Tibial artery (tissue), 4 donors: ENCODE measurements at places on chromosomes 6 and 20.

DNA sequence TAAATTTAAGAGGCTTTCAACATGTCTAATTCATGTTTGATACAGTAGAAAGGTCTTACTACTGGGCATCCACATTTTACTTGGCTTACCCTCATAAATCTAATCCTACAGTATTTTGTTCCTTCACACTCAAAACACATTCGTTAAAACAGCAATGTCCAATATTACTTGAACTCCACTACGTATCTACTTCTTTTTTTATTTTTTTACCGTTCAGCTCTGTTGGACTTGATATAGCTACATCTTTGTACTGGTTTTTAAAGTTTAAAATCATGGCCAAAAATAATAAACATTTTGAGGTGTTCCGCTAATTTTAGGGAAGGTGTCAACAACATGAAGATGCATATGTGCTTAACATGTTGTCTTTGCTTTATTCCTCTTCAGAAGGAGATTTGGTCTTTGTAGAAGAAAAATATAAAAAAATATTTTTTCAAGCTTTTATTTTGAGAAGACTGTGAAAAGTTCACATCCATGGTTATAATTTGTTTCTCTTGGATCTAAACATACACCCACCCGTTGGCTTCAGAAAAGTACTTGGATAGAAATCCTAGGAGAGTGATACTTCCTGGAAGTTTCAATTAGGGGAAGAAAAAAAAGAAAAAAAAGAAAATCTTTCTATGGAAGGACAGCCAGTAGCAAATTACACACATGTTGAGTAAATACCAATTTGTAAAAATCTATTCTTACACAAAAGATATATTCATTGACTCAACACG lies 71.5 kb downstream of the EPB41L2 start:
- no peak for DNase-seq

GRCh38 chr6:128723667-128724066 lies 159.3 kb upstream of the LAMA2 start:
- DNase-seq, result no peak

DNA sequence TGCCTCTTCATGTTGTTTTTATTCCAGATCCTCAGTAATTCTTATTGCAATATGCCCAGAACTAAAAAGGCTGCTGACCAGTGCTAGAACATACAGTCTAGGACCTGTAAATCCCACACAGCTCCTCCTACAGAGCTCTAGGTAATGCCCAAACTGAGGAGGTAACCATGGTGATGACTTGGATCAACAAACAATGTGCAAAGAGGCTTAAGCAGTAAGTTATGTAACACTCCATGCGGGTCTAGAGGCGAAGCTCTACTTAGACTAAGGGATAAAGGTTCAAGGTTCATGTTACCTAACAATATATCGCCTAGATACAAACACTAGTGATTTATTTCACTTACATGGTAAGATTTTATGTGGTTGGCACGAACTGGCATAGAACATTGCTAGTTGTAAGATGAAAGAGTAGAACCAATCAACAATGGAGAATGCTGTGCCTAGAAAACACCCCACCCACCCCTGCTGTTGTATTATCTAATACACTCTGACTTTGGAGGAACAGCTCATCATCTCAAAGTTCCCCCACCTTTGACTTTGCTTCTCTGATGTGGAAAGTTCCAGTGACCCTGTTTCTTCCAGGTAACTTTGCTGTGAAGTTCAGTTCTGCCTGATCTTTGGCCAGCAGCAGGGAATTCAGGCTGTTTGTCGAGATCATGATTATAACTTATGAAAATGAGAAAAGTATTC lies 242.4 kb downstream of the ALDH8A1 start:
- no peak for DNase-seq

DNA sequence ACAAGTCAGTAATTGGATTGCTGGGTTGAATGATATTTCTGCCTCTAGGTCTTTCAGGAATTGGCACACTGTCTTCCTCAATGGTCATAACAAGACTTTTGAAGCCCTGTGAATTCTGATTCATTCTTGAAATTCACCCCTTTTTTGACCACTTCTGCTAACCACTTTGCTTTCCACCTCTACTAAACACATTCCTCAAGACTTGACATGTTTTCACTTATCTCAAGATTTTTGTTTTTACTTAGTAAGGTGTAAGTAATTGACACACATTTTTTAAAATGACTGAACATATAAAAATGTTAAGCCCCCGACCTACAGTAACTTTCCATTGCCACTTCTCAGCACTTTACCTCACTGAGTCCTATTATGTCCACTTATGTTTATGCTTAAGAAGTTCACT lies 239.1 kb downstream of the GRM1 start:
- DNase-seq, result no peak

DNA sequence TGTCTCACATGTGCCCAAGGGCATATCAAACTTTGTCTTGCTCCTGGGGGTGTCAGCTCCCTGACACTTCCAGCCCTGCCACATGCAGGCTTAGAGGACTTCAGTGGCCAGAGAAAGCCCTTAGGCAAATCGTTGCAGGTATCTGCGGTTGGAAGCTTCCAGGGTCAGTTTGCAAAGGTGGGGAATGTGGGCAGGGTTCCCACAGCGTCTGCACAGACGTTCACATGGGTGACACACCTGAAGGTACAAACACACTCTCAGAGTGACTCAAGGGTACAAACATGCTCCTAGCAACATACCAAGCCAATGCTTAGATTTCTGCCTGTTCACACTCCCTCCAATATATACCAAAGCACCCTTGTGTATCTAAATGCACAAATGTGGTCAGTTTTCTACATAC lies 30.0 kb downstream of the VSTM2L start:
- no peak for DNase-seq

DNA sequence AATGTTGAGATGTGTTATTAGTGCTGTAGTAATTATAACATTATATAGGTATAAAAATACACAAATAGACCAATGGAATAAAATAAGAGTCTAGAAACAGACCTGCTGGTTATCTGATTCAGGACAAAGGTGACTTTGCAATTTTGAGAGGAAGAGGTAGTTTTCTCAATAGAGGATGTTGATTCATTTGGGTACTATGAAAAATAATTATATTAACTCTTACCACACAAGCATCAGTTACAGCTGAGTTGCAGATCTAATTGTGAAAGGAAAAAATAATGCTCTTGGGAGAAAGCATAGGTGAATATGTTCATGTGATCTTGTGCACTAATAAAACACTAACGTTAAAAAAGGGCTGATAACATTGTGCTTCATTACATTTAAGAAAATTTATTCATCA lies 103.0 kb downstream of the BCKDHB start:
- DNase-seq, result no peak

- no peak for DNase-seq
Measured at GRCh38 chr6:124149646-124150045, 346.0 kb downstream of the NKAIN2 start.

- DNase-seq, result peak; percentile 58
Measured at GRCh38 chr6:41428336-41428995, 93.1 kb downstream of the NCR2 start.

DNA sequence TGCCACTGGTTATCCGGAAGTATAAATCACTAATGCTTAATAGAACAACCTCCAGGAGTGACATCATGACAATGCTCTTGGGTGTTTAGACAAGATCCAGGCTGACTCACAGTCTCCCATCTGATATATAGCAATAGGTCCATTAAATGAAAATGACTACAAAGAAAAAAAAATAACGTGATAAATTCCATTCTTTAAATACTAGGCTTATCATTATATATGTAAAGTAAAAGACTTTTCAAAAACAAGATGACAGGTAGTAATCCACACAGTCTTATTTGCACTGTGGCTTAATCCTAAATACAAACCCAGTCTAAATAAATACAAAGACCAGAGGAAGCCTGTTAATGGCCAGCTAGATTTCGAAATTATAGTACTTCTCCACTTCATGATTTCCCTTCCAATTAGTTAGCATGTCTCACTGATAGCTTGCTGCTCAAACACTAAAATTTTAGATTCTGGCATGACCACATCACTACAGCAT lies 149.1 kb upstream of the BEND3 start:
- DNase-seq, result no peak

DNA sequence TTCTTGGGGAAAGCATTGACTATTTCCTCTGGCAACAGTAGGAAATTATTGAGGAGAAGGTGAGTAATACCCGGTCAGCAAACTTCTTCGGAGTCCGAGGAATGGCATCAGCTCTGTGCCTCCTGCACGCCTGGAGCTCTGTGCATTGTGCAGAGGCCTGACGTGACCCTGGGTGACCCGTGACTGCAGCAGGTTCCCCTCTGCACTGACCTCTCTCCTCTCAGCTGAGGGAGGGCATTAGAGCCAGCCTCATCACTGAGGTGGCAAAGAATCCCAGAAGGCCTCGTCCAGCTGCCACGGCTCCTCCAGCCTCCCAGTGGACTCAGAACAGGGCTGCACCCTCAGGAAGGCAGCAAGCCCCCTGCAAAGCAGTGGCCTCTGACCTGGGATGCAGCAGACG lies 502.9 kb downstream of the CD83 start:
- no peak for DNase-seq

DNA sequence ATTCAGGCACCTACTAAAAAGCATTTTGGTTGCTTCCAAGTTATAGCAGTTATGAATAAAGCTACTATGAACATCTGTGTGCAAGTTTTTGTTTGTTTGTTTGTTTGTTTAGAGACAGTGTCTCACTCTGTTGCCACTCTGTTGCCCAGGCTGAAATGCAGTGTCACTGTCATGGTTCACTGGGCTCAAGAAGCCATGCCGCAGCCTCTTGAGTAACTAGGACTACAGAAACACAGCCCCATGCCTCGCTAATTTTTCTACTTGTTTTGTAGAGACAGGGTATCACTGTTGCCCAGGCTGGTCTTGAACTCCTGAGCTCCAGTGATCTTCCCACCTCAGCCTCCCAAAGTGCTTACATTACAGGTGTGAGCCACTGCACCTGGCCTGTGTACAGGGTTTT lies 795.9 kb downstream of the EPHA7 start:
- DNase-seq, result no peak

DNA sequence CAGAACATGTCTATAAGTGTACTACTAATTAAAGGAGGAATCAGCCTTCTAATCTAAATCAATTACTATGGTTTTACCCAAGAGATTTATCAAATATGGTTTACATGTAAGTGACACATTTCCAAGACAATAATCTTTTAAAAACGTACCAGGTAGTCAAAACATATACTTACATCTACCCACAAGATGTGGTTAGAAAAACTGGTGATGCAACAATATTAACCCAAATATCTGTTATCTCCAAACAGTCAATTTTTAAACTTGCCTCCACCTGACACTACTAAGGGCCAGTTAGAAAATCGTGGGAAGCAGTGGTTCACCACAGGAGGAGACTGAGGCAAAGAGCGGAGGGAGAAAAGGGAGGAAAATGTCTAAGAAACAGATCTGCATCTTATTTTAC lies 28.0 kb downstream of the NOL7 start:
- DNase-seq, result no peak

- no peak for DNase-seq
Measured at GRCh38 chr6:2862712-2863181, 21.1 kb upstream of the SERPINB1 start.

DNA sequence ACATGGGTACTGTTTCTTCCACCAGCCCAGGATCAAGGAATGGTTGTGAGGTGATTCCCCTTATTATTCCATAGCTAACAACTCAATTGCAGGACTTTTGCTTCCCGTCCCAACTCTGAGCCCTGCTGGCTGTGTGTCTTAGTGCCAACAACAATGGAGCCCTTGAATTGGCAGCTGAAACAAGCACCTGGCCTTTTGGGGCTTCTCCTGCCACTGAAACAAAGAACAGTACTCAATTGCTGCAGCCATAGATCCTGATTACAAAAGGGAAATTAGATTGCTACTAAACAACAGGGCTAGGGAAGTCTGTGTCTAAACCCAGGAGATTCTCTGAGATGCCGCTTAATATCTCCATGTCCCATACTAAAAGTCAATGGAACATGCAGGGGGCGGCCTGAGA lies 61.3 kb upstream of the CARMIL1 start:
- no peak for DNase-seq

GRCh38 chr6:142886431-142887170 lies 58.4 kb downstream of the HIVEP2 start:
- no peak for DNase-seq

DNA sequence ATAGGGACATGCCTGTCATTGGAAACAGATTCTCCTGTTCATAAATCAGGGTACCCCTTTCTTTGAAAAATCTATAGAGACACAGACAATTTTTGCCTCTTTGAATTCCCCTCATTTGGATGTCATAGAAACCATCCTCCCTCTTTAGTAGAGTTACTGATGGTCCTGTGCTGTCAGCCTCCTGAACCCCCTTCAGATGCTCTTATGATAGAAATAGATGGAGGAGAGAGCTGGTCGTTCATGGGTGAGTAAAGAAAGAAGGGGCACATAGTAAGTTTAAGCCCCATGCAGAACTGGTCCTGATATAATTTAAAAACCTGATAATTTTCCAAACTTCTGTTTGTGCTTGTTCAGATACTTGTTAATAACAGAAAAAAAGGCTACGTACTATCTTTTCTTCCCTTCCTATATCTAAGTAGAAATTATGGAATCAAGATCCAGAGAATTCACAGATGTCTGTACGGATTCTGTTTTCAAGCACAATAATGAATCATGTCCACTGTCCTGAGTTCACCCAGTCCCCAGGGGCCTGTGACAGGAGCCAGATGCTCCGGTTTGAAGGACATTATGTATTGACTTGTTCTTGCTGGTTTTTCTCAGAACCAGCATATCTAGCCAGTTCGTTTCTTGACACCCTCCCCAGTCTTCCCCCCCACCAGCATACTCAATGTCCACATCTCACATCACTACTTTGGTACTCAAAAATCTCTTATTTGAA lies 78.1 kb downstream of the NCOA7 start:
- no peak for DNase-seq

DNA sequence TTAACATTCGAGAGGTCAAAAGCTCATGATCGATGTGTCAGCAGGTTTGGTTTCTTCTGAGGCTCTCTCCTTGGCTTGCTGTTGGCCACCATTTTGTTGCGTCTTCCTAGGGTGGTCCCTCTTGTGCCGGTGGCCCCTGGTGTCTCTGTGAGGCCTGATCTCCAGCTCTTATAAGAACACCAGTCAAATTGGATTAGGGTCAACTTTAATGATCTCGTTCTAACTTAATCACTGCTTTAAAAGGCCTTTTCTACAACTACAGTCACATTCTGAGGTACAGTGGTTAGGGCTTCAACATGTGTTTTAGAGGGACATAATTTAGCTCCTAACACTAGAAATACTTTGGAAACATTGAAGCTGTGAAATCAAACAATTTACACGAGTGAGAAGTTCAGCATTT lies 240.8 kb upstream of the KCNQ5 start:
- DNase-seq, result no peak

GRCh38 chr6:49766762-49767161 lies 20.3 kb downstream of the PGK2 start:
- DNase-seq, result no peak

DNA sequence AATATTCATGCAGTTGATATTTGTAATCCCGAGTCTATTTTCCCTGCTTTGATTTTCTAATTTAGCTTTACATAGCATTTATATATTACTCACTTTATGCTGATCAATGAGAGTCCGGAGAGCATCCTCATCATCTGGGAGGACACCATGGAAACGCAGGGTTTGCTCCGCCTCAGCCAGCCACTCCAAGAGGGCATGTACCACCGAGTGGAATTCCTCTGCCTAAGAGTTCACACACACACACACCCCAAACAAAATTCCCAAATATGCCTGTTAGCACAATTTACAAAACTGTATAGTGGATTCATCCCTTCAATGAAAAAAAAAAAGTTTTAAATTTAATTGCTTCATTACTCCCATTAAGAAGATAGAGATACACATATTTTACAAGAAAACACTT lies 160.7 kb downstream of the DST start:
- DNase-seq, result no peak
